ENCODE measurements at places on chromosomes 4 and X. TPM values are rescaled to one million over a fixed set of nuclear protein-coding genes. Genes with fewer than 3 reads are reported as not detected.

F11 gene
- not detected for total RNA-seq

LUZP4 gene
- total RNA-seq = not detected

GIMD1 gene
- not detected for total RNA-seq

CTAG2 gene
- total RNA-seq = not detected

TENM3 gene
- total RNA-seq = not detected

MAGEB16 gene
- total RNA-seq = not detected

IGFBP7 gene
- not detected for total RNA-seq

DNA sequence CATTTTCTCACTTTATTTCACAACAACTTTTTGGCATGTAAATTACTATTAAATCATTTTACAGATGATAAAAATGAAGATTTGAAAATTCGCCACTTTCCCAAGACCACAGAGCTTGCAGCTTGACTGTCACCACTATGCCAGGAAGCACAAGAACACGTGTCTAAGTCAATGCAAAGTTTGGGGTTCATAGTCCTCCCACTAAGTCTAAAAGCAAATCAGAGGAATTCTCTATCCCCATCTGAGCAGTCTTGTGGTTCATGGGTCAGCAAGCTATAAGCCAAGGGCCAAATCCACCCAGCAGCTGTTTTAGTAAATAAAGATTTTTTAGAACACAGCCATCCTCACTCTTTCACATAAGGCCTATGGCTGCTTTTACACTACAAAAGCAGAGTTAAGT, 833.3 kb upstream of the INTU start:
- H3K4me3 ChIP-seq = no peak overlapping the region
- no peaks in the 10 kb centered on the region for H3K36me3 ChIP-seq
- H3K4me1 ChIP-seq = no peaks in the 10 kb centered on the region
- H3K27me3 ChIP-seq = no peaks in the 10 kb centered on the region
- H3K27ac ChIP-seq = no peak overlapping the region
- no peak for DNase-seq

DNA sequence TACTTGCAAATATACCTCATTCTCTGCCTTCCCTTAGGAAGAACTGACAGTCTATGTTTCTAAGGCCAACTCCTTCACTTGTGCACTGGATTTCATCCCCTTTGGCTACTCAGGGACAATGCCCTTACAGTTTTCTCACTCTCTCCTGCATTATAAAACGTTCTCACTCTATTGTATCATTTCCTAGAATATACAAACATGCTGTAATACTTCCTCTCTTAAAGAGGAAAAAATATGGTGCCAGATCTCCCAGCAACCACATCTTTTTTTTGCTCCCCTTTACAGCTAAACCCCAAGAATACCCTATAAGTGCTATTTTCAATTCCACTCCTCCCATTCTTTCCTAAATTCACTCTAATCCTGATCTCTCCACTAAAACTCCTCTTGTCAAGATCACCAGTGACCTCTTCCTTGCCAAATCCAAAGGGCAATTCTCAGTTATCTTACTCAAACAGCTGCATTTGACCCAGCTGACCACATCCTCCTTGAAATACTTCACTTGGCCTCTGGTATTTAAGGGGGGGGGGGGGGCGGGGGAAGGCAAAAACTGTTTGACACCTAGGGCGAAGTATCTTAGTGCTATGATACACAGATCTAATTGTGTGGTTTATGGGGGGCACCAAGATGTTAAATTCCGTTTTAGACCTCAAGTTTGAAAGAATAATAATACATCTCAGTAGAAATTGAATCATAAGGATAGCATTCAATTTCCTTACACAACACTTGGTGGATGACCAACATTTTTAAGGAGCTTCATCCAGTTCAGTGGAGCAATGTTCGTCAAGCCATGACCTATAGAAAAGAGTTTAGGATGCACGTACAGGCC, 1.6 kb downstream of the RCHY1 start:
- no peak for DNase-seq
- H3K36me3 ChIP-seq = peaks cover 17% of the 10 kb centered on the region
- peak overlapping the region; percentile 37 for H3K27ac ChIP-seq
- H3K4me3 ChIP-seq = no peak overlapping the region
- peaks cover 35% of the 10 kb centered on the region for H3K4me1 ChIP-seq

DNA sequence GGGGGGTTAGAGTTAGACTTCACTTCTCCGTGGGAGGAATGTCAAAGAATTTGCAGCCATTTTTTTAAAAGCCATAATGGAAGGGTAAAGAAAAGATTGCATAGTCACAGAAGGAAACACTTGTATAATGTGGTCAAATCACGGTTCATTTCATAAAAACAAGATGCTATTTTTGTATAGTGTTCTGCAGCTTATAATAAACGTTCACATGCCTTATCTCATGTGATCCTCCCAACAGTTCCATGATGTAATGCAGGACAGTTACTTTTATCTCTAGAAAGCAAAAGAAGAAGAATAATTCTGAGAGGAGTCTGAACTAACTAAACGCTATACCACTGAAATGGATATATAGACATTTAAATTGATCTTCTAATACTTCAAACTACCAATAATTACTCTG, 71.3 kb upstream of the CAMK2D start:
- DNase-seq = no peak
- H3K27ac ChIP-seq = no peak overlapping the region
- H3K36me3 ChIP-seq = no peaks in the 10 kb centered on the region
- H3K4me3 ChIP-seq = no peak overlapping the region
- H3K4me1 ChIP-seq = peaks cover 17% of the 10 kb centered on the region

DNA sequence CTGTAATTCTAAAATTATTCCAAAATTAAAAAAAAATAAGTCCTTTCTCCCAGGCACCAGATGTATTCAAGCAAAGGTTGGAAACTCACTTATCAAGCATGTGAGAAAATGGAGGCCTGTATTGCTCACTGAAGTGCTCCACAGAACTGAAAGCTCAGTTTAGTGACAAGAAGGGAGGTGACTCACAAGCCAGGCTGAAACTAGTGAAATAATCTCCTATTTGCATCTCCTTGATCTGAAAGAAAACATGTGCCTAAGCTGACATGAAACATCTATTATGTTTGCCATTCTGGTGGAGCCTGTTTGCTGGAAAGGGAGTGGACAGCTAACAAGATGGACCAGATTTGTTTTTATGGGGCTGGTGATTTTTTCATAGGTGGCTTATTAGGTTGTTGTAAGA, 54.0 kb upstream of the AMELX start:
- peak; percentile 5 for DNase-seq
- H3K4me1 ChIP-seq = no peaks in the 10 kb centered on the region
- H3K27ac ChIP-seq = no peak overlapping the region
- H3K36me3 ChIP-seq = no peaks in the 10 kb centered on the region
- H3K27me3 ChIP-seq = no peaks in the 10 kb centered on the region

- no peaks in the 10 kb centered on the region for H3K36me3 ChIP-seq
- H3K27me3 ChIP-seq = no peaks in the 10 kb centered on the region
- no peak within 1 kb of the TSS for H3K27ac ChIP-seq
- H3K4me3 ChIP-seq = peak within 1 kb of the TSS; percentile 81
- DNase-seq = no peak
Observed at GRCh38 chrX:129523079-129523911, at the start of gene SMARCA1. Gene SMARCA1, minus strand, starts transcription at chrX:129523490. Its CDS starts 120 bp downstream, at chrX:129523370.

DNA sequence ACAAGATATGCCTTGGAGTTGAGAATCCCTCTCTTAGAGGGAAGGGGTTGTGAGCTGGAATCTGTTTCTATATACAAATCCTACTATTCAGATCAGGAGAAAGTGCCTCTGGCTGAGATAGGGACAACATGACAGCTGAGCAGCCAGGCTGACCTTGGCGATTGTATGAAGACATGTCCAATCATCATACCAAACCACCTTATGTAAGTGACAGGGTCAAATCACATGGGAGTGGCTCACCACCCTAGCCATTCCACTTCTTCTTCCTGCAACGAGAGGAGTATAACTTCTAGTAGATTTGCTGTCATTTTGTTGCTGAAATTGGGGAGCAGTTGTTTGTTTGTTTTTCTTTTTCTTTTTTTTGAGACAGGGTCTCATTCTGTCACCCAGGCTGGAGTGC, 48.3 kb upstream of the TMEM150C start:
- no peaks in the 10 kb centered on the region for H3K4me1 ChIP-seq
- no peaks in the 10 kb centered on the region for H3K36me3 ChIP-seq
- no peak for DNase-seq
- H3K27me3 ChIP-seq = no peaks in the 10 kb centered on the region

- no peaks in the 10 kb centered on the region for H3K4me1 ChIP-seq
- no peaks in the 10 kb centered on the region for H3K36me3 ChIP-seq
- no peak overlapping the region for H3K27ac ChIP-seq
- no peak for DNase-seq
Observed at GRCh38 chr4:1592709-1593417, 91.2 kb downstream of the FAM53A start.

- DNase-seq = no peak
- peaks cover 3% of the 10 kb centered on the region for H3K4me1 ChIP-seq
- H3K36me3 ChIP-seq = no peaks in the 10 kb centered on the region
- H3K27ac ChIP-seq = no peak overlapping the region
- peaks cover 18% of the 10 kb centered on the region for H3K27me3 ChIP-seq
Observed at GRCh38 chrX:74421740-74422352, 553 bp downstream of the SLC16A2 start.

Measured in activated naive CD4-positive, alpha-beta T cell treated with anti-CD3 and anti-CD28 coated beads for 36 hours (primary cell).